ENCODE measurements at places on chromosomes 11 and 22. TPM values are rescaled to one million over a fixed set of nuclear protein-coding genes. Genes with fewer than 3 reads are reported as not detected.

- H3K27ac ChIP-seq = no peak overlapping the region
- no peaks in the 10 kb centered on the region for H3K36me3 ChIP-seq
- DNase-seq = no peak
Measured at GRCh38 chr11:123216249-123216648, 21.2 kb upstream of the CLMP start.

OR5AP2 gene
- not detected for total RNA-seq

FOLR2 gene
- 14.2 TPM for total RNA-seq

- H3K27me3 ChIP-seq = no peaks in the 10 kb centered on the region
- DNase-seq = no peak
- no peaks in the 10 kb centered on the region for H3K4me1 ChIP-seq
- no peak overlapping the region for H3K27ac ChIP-seq
- H3K36me3 ChIP-seq = peaks cover 16% of the 10 kb centered on the region
Measured at GRCh38 chr22:24178502-24179440, 2.5 kb upstream of the SUSD2 start.

GRCh38 chr11:76495019-76495418 lies 50.2 kb downstream of the EMSY start:
- peaks cover 3% of the 10 kb centered on the region for H3K36me3 ChIP-seq
- DNase-seq = no peak
- H3K27ac ChIP-seq = no peak overlapping the region

DNA sequence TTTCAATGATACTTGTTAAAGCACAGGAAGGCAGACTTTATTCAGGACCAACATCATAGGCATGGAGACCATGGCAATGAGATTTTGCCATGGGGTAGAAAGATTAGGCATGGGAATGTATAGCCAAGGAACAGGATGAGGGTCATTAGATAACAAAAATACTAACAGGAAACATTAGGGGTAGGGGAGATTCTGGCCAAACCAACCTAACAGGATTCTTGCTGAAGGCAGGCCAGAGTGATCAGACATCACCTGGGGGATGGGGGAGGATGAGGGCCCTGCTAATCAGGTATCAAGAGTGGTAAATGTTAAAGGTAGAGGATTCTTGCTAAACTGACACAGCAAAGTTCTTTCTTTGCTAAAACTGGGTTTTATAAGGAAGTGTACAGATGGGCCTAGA lies 481.8 kb downstream of the ETS1 start:
- H3K27me3 ChIP-seq = no peaks in the 10 kb centered on the region
- no peaks in the 10 kb centered on the region for H3K4me1 ChIP-seq

GRCh38 chr11:67060111-67060522 lies 3.5 kb downstream of the RHOD start:
- no peak for DNase-seq
- no peak overlapping the region for H3K4me3 ChIP-seq
- peak overlapping the region; percentile 61 for H3K27ac ChIP-seq
- peaks cover 30% of the 10 kb centered on the region for H3K4me1 ChIP-seq
- no peaks in the 10 kb centered on the region for H3K36me3 ChIP-seq

DNA sequence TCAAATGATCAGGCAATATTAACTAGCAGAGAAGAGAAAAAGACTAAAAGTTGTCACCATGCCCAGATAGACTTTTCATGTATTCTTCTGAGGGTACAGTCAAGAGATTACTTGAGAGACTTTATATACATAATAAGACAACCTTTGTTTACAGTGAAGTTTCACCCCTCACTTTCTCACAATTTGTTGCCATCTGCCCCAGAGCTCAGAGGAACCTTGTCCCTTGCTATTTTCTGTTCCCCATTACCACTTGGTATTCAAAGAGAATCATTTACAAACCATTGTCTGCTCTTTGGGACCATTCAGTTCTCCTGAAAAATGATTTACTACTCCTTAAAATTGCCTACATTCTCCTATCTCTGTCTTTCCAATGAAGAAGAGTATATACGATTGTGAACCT lies 544.6 kb downstream of the CNTN5 start:
- no peak for DNase-seq
- no peaks in the 10 kb centered on the region for H3K27me3 ChIP-seq
- H3K4me3 ChIP-seq = no peak overlapping the region
- no peaks in the 10 kb centered on the region for H3K36me3 ChIP-seq
- H3K27ac ChIP-seq = no peak overlapping the region
- H3K4me1 ChIP-seq = no peaks in the 10 kb centered on the region

DNA sequence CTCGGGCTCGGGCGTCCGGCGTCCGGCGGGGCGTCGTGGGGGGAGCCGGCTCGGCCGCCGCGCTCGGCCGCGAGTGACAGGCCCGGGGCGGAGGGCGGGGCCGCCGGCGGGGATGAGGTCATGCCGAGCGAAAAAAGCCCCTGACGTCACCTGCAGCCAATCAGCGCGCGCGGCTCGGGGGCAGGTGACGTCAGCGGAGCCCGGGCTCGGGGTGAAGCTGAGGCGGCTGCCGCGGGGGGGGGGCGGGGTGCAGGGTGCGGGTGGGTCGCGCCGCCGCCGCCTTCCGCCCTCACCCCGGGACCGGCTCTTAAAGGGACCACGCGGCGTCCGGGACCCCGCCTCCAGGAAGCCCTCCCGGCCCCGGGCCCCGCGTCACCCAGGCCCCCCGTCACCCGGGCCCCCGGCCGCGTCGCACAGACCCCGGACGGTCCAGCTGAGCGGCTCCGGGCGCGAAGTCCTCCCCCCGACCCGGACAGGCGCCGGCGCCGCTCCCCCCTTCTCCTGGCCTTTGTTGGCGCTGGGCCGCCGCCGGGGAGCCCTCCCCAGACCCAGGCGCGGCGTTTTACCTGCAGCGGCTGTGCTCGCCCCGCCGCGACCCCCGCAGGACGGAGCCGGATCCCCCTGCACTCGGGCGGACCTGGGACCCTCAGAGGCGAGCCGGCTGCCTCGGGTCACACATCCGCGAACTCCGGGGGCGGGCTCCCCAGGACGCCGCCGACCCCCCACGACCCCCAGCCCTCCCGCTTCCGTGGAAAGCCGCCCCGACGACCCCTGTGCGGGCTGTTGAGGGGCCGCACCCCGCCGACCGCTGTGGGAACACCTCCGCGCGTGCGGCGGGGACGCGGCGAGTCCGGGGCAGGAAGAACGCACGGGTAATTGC lies at the start of gene DUSP8:
Gene DUSP8, minus strand, starts transcription at position 75 of the 880 bp plus-strand sequence. CDS start 6,445 bp downstream, outside the sequence.
- H3K27ac ChIP-seq = peak within 1 kb of the TSS; percentile 91
- H3K4me1 ChIP-seq = peaks cover 11% of the 10 kb centered on the region
- DNase-seq = peak; percentile 96
- H3K4me3 ChIP-seq = peak within 1 kb of the TSS; percentile 73

MAPK11 gene
- 4.8 TPM for total RNA-seq

DNA sequence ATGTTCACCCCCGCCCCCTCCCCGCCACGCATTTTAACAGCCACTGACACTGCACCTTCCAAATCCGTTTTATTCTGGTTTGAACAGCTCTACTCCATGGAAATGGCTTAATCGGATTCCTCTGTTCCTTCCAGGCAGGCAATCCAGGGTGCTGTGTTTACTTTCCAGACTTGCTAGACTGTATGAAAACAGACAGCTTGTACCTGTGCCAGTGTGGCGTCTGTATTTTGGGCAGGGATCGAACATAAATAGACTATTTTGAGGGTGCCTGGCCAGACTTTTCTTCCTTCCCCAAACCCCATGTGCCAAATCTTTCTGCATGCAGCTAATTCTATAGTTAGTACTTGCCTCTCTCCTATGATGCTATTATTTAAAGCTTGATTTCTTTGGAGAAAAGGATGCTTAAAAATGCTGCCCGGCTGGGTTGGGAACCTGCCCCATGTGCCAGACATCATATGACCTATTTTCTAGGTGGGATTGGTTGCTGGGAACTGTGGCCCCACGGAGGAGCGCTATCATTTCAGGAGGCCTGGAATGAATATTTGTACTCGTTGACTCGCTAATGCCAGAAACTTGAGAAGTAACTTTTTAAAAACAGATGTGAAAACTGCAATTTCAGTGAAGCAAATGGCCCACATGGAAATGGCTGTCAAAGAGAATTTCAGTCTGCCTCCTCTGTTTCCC lies 814.8 kb downstream of the BRD1 start:
- H3K27ac ChIP-seq = no peak overlapping the region
- H3K4me3 ChIP-seq = no peak overlapping the region
- peaks cover 3% of the 10 kb centered on the region for H3K27me3 ChIP-seq

Data from psoas muscle (tissue), 8 donors.